ENCODE measurements at places on chromosomes 5 and 9.

DNA sequence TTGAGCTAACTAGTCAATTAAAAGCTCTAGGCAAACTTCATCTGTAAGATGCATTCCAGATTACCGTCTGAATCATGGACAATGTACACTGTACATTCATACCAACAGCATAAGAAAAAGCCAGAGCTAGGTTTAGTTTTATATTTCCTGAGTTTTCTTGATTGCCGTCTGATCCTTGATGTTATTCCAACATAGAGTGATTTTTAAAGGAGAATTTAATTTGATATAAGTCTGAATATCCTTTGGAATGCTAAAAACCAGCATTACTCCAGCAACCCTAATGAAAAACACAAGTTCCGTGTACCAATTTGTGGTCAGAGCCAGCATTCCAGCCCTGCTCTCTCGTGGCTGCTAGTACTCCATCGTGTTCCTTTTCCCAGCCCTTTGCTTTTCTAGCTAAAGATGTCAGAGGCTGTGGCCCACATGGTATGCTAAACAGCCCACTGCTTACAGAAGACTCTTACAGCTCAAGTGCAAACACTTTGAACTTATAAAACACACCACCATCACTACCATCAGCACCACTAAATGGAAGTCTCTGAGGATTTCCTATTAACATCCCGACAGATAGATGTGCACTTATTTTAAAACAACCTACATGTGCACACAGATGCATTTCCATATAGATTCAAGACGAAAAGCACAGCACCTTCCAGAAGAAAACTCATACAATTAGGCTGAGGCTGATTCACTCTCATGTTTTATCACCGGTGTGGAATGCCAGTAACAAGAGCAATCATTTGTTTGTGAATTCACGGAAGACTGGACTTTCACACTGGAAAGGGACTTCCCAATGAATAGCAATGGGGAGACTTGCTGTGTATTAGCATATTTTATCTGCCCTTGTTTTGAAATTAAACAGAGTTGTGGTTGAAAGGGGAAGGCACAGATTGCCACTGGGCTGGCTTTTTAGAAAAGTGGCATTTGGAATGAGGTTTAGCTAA, 246.9 kb upstream of the GAS1 start:
- no peak for DNase-seq

GRCh38 chr9:35711501-35712428, 20.2 kb downstream of the TLN1 start:
- no peak for DNase-seq

- no peak for DNase-seq
Observed at GRCh38 chr5:174436750-174437149, 287.6 kb upstream of the MSX2 start.

DNA sequence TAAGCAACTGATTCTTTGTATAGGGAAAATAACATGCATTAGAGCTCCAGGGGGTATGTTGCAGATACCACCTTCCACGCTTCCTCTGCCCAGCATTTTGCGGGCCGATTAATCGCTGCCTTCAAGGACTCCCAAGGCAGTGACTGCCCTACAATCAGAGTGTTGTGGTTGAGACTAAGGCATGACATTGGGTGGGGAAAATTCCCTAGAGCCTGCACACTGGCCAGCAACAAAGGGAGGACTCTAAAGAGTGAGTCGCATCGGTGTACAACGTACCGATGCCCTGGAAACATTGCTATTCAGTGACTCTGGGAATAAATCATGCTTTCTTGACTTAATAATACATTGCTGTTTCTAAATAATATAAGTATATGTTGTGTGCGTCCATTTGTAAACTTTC, 119.7 kb downstream of the ZNF462 start:
- DNase-seq: no peak

GRCh38 chr5:168092209-168093185, 198.9 kb upstream of the WWC1 start:
- peak; percentile 17 for DNase-seq

GRCh38 chr5:92222449-92222848, 839.3 kb upstream of the ARRDC3 start:
- no peak for DNase-seq

DNA sequence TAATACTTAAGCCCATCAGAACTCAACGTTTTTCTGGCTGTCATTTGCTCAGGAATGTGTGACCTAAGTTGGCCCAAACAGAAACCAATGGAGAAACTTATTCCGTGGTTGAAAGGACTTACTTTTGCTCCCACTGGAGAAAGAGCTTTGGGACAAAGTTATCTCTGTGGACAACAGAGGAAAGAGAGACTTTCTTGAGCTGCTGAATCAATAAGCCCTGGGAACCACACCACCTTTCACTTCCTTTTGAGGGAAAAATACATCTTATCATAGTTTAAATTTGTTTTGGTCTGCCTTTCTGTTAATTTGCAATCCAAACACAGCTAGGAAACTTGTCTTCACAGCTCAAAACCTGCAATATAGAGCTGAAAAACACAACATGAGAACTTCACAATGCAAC, 62.8 kb upstream of the VCAN start:
- no peak for DNase-seq

- no peak for DNase-seq
Observed at GRCh38 chr5:89265511-89266179, 382.7 kb upstream of the MEF2C start.

- DNase-seq: no peak
Observed at GRCh38 chr5:16618138-16618897, 1.5 kb upstream of the RETREG1 start.

DNA sequence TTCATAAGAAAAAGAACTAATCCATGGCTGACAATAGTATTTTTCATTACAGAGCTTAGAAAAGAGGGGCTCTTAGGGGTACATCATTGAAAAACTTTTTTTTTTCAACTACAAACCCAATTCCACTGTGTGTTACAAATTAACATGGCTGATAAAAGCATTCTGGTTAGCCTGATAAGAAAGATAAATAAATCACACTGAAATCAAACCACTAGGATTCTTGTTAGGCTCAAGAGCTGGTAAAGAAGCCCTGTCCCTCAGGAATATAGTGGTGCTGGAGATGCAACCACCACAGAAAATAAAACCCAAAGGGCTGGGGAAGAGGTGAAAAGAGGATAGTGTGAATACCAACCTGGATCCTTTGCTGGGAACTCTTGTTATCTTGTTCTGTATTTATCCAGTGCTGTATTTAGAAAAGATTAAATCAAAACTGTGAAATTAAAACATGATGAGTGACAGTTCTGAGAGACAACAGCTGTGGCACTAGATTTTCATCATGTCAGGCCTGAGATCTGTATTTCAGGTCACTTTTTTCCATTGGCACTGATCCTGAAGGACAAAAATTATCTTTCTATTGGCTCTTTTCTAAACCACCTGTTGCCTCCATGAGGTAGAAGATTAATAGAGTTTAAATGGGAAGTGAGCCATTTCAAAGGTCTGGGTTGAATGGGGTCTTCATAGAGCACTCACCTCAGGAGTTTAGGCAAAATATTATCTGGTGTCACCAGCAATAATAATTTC, 118.6 kb downstream of the ARRDC3 start:
- DNase-seq: no peak

- no peak for DNase-seq
Observed at GRCh38 chr5:134570886-134571285, 45.4 kb downstream of the JADE2 start.

DNA sequence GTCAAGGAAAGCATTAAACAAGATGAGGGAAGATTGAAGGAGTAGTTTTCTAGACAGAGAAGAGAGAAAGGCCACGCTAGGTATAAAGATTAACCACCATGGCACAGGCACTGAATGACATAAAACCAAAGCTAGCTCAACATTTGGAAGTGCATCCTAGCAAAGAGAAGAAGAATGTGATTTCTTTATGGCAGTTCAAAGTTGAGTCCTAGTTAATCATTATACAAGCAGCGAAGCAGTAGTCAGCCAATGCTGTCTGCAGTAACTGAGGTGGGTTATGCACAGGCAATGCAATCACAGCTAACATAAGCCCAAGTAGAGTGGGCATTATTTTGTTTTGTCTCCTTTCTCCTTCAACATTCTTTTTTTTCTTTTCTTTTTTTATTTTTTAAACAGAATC, 24.0 kb upstream of the ANKRD31 start:
- DNase-seq: no peak

DNA sequence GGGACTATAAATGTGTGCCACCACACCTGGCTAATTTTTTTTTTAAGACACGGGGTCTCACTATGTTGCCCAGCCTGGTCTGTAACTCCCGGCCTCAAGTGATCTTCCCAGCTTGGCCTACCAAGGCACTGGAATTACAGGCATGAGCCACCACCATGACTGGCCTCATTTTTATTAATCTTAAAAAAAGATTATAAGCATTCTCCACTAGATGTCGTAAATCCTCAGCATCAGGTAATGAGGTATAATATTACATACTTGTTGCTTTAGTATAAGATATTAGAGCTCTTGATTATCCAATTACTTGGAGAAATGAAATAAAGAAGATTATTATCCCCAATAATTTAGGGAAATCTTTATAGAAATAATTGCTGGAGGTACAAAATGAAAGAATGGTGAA, 78.2 kb upstream of the HTR1A start:
- DNase-seq: no peak

Data from NCI-H1694 (cell line).